Hematopoietic multipotent progenitor cell treated with erythropoietin and hydrocortisone succinate and interleukin-3 and kit ligand, for 17 days (in vitro differentiated cells): ENCODE measurements at places on chromosomes 11 and 22.

- peak; percentile 92 for DNase-seq
These were observed 76.7 kb upstream of the WNT7B start for GRCh38 chr22:46053563-46054090.

DNA sequence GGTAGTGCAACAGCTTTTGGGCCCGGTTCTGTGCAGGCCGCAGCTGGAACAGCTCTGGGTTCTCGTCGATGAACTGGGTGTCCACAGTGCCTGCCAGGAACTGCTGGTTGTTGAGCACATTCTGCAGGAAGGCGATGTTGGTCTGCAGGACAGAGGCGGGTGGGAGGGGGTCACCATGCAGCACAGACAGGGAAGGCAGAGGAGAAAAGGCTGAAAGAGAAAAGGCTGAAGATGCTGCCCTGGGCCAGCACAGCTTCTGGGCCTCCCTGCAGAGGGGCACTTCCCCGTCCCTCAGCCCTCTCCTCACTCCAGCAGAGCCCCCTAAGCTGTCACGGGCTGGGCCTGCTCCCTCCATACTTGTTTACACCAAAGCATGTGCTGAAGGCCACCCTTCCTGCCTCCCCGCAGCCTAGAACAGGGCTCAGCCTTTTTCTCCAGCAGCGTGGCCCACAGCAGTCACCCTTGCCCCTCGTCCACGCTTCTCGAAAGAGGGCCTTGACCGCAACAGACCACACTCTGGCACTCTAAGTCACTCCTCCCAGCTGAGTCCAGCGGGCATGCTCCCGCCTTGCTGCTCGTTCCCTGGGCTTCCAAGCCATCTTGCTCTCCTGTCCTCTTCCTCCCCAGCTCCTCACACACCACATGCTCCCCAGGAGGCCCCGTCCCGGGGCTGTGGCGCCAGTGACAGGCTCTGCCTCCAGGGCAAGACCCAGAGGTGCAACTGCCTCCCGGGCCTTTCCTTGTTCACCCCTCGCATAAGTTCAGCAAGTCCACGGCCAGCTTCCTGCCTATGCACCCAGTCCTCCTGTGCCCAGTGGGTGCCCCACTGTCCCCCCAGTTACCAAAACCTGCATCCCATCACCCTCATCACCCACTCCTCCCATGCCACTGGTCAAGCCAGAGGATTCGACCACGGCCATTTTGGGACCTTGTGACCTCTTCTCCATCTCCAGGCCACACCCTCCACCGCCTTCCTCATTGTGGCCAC lies 3.3 kb upstream of the LRFN4 start:
- DNase-seq: no peak

DNA sequence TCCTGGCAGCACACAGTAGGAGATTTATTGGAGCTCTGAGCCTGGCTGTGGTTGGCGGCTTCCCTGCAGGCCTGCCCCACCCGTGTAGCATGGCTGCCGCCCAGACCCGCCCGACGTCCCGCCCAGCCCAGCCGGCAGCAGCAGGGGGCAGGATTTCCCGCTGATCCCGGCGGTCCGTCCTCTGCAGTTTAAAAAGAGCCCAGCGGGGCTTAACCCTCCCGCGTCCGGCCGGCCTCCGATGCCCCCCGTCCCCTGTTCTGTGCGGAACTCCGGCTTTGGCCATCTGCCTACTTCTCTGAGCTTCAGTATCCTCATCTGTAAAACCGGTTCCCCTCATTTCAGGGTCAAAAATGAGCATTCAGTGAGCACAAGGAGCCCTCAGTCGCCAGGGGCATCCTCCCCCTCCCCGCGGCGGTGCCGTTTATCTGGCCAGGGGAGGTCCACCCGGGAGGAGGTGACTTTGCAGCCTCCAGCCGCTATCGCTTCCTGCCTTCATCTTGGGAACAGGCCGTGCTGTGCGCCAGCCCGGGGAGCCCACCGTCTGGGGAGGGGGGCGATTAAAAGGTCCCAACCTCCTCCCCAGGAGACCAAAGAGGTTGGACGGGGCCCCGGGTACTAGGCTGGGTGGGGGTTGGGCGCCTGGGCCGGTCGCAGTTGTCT lies at the start of gene GAS2L1:
Gene GAS2L1 (plus strand): TSS at position 476 of the 660 bp plus-strand sequence. CDS start 1,456 bp downstream, outside the sequence.
- peak; percentile 72 for DNase-seq

GRCh38 chr11:116339306-116340098 lies 433.3 kb downstream of the BUD13 start:
- no peak for DNase-seq

DNA sequence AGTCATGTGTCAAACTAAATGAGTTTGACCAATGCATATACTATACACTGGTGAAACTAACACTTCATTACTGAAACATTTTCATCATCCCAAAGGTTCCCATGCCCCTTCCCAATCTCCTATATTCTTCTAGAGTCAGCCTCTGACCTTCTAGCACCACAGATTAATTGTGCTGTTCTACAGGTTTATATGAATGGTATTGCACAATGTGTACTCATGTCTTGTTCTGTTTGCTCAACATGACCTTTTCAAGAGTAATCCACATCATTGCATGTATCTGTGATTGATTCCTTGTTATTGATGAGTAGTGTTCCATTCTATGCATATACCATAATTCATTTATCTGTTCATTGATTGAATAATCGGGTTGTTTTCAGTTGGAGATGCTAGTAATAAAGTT lies 7.5 kb upstream of the OR8G1 start:
- DNase-seq: no peak

- DNase-seq: no peak
These were observed 49.2 kb upstream of the SYT7 start for GRCh38 chr11:61630089-61630488.
